ENCODE measurements at places on chromosomes 1 and 21.
A peak's percentile ranks its signal among the peaks of the same experiment; 100 is the strongest.

DNA sequence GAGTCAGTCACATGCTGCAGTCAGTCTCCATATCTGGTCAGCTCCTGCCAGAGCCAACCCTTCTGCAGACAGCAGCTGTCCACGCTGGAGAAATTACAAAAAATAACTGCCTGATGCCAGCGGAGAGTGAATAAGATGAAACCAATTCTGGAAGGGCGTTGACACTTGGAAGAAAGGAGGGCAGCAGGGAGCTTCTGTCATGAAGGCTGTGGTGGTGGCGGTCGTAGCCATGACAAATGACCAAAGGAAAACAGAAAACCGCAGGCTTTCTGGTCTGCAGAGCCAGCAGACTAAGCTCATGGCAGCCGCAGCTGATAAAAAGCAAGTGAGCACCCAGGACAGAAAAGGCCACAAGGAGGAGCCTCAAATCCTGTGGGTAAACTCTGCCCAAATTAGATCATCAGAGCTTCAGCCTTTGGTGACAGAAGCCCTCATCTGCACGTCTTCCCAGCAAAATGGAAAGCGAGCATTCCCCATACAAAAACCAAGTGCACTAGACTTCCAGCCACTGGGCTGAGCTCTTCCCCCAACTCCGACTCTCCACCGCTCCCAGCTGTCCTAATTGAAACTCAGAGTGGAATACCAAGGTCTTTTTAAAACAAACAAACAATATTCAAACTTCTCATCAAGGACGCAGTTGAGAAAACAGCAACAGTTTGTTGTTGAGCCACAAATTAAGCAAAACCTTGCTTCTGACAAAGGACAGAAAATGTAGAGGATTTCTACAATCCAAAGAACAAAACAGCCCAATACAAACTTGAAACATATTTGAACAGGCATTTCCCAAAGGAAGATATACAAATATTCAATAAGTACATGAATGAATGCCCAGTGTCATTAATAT, 28.7 kb downstream of the RSPH1 start:
- peak; percentile 37 for DNase-seq
- peaks cover 6% of the 10 kb centered on the region for H3K4me1 ChIP-seq

DNA sequence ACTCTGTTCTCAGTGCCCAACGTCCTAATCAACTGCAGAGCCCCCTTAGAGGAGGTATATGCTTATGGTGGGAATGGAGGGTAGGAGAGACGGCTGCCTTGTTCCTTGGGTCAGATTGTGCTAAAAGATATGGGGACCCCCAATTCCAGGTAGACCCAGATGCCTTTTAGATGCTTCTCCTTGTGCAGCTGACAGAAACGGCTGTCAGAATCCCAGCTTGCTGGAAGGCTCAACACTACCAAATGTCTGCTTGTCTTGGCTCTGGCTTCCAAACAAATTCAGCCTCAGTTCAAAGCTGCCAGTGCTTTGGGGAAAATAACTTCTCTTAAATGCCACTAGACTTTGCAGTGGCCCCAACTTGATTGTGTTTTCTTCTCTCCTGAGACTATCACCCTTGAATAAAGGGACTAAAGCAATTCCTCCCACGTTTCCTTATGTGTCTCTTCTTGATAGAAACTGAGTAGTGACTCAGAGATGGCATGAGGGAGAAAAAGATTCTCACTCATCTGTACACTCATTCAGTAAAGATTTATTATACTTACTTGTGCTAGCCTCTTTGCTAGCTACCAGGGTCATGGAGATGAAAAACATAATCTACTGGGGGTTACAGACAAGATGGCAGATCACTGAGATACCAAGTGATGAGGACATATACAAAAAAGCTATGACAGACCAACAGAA, 3.4 kb upstream of the RNF19B start:
- H3K27ac ChIP-seq, result no peak overlapping the region
- no peaks in the 10 kb centered on the region for H3K36me3 ChIP-seq
- no peaks in the 10 kb centered on the region for H3K27me3 ChIP-seq
- no peak overlapping the region for H3K4me3 ChIP-seq
- DNase-seq, result no peak
- peaks cover 16% of the 10 kb centered on the region for H3K4me1 ChIP-seq

DNA sequence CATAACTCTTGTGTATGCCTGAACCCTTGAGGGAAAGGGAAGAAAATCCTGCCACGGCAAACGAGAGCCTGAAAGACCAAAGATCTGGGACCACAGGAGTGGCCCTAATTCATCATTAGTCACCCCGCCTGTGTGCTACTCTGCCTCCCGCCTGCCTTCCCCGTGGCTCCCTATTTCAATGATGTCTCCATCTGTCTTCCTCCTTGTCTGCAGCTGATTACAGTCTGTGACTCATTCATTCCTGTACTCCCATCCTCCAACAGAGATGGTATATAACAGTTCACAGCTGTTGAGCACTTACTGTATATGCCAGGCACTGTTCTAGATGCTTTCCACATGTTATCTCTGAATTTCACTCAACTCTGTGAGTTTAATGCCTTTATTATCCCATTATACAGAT, 96.6 kb downstream of the SEC16B start:
- H3K4me3 ChIP-seq, result no peak overlapping the region
- H3K27me3 ChIP-seq, result no peaks in the 10 kb centered on the region
- H3K27ac ChIP-seq, result no peak overlapping the region
- H3K36me3 ChIP-seq, result no peaks in the 10 kb centered on the region

- H3K36me3 ChIP-seq, result no peaks in the 10 kb centered on the region
- H3K27me3 ChIP-seq, result no peaks in the 10 kb centered on the region
- DNase-seq, result no peak
- no peak overlapping the region for H3K4me3 ChIP-seq
- no peak overlapping the region for H3K27ac ChIP-seq
- H3K4me1 ChIP-seq, result peaks cover 4% of the 10 kb centered on the region
These were observed 123.3 kb upstream of the SLC45A1 start for GRCh38 chr1:8194481-8195227.

DNA sequence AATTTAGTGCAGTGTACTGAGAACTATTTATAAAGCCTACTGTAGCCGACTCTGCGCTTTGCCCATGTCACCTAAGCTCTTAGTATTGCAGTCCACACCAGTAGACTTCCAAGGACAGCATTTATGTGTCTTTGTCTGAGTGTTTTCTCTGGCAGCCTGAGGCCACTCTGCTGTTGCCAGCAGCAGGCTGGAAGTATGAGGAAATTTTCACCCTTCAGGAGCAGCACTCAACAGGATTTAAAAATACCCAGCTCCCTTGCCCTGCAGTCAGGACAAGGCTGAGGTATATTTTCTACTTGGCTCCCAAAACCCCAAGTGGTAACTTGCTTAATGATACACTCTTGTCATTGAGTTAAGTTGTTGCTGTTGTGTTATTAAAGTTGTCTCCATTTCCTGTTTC, 230.1 kb downstream of the SRGAP2C start:
- no peaks in the 10 kb centered on the region for H3K36me3 ChIP-seq
- H3K27ac ChIP-seq, result no peak overlapping the region
- no peak overlapping the region for H3K4me3 ChIP-seq
- H3K27me3 ChIP-seq, result no peaks in the 10 kb centered on the region

DNA sequence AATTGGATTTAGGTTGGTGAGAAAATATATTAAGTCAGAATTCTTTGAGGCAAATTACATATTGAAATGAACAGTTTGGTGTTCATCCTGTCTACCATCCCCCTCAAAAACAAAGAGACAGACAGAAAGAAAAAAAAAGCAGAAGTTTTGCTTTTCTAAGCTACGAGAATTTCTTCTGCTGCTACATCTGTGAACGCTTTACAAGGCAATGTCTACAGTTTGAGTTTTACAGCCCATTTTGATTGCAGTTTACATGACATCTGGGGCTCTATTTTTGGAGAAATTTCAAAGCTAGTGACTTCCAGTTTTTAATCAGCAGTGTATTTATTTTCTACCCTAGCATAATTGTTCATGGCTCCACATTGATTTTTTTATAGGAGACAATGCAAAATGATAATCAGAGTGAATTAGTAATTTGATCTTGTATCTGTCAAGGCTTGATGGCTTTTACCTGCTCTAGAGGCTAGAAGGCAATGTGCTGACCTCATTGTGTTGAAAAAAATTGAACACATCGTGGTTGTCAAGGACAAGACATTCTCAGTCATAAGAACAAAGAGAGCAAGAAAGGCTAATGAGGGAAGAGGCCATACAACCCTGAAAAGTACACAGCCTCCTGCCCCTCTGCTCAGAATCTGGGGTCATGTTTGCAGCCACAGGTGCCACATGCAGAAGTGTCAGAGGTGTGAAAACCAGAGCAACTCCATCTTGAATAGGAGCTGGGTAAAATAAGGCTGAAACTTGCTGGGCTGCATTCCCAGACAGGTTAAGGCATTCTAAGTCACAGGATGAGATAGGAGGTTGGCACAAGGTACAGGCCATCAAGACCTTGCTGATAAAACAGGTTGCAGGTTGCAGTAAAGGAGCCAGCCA, 201.0 kb upstream of the CAMK1G start:
- no peak overlapping the region for H3K4me3 ChIP-seq
- peak overlapping the region; percentile 79 for H3K27ac ChIP-seq
- no peak for DNase-seq
- peaks cover 54% of the 10 kb centered on the region for H3K4me1 ChIP-seq
- H3K36me3 ChIP-seq, result no peaks in the 10 kb centered on the region
- no peaks in the 10 kb centered on the region for H3K27me3 ChIP-seq

DNA sequence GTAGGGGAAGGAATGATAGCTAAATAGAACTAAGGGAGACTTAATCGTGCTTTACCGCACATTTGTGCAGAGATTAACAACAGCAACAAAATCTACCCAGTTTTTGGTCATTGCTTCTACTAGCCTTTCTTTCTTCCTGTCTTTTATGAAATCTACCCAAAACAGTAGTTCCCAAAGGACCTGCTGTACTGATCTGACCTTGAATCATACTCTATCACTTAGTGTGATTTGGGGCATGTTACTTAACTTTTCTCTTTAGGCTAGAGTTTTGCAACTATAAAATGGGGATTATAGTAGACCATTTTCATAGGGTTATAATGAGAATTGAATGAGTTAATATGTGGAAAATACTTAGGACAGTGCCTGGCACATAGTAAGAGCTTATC, 30.5 kb upstream of the MACF1 start:
- H3K4me3 ChIP-seq, result no peak overlapping the region
- H3K27me3 ChIP-seq, result no peaks in the 10 kb centered on the region
- H3K4me1 ChIP-seq, result peaks cover 44% of the 10 kb centered on the region
- DNase-seq, result no peak

All from suprapubic skin (tissue), 4 donors.